LHCN-M2 (cell line): ENCODE measurements at places on chromosomes 6 and 20. TPM values are rescaled to one million over a fixed set of nuclear protein-coding genes. Genes with fewer than 3 reads are reported as not detected.

CD40 gene
- 1.2 and 2.6 TPM in 2 replicates for total RNA-seq

DNA sequence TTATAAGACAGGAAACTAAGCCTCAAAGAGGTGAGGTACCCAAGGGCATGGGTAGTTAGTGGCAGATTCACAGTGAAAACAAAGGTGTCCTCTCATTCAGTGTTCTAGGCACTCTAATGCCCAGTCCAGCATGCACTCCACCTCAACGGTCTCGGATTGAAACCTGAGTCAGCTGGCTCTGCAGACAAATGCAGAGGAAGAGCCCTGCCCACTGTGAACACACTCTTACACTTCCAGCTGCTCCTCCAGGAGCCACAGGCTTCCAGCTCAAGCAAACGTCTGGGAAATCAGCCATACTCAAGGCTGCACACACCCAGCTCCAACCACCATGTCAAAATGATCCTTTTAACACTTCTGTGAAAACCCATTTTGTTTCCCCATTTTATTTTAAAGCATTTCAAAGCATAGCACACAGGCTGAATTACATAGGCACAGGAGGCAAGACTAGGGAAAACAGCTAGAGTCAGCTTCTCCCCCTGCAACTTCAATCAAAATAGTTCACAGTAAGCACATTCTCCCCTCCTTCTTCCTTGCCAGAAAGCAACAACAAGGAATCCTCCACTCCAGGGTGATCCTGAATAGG lies 3.0 kb upstream of the IL17A start:
- DNase-seq, result peak; percentile 24

DNA sequence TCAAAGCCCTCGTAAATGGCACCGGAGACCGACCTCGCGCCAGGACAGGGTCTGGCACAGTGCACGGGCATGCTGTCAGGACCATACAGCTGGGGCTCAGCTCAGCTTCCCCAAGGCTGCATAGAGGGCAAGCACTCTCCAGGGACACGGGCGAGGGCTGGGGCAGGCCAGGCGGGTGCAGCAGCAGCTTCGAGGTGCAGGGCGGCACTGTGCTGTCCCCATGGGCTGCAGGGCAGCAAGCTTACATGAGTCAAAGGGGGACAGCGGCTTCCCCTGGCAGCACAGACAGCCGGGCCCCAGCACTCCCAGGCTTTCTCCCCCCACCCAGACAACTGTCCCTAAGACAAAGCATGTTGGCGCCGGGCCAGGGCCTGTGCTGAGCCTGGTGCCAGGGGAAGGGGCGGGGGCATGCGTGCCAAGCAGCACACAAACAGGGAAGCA lies 25.7 kb downstream of the PSMG4 start:
- DNase-seq, result no peak

DNA sequence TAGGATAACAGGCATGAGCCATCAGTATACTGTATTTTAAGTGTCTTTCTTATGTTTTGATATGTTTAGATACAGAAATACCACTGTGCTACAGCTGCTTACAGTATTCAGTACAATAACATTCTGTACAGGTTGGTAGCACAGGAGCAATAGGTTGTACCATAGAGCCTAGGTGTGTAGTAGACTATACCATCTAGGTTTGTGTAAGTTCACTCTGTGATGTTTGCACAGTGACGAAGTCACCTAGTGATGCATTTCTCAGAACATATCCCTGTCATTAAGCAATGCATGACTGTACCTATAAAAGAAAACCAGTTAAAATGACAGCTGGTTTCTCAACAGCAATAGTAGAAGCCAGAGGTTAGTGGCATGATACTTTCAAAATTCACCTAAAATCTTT lies 3.0 kb upstream of the ZBTB24 start:
- peak; percentile 19 for DNase-seq

SCUBE3 gene
- total RNA-seq, result 0.06 TPM in 2 replicates

- no peak for DNase-seq
Observed at GRCh38 chr6:92723390-92723931, 695.9 kb downstream of the EPHA7 start.

MTRF1L gene
- 21.1 and 24.1 TPM in 2 replicates for total RNA-seq

- DNase-seq, result peak; percentile 24
Observed at GRCh38 chr20:37518606-37519507, 2.2 kb upstream of the NNAT start.

BTNL2 gene
- total RNA-seq, result not detected in 2 replicates

DNA sequence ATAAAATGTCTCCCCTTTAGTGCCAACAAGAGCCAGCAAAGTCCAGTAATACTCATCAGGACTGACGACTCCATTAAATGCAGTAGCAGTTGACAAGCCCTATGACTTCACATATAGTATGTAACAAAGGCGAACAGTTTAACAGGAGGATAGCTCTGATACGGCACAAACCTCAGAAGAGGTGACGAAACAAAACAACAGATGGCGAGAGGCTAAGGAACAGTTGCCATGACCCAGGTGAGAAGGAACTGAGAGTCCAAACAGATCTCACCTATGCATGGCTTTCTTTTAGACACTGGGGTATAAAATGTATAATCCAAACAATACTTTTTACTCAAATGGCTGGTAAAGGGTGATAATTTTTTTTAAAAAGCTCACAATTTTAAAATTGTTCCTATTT lies 37.1 kb downstream of the SYNE1 start:
- no peak for DNase-seq

DNA sequence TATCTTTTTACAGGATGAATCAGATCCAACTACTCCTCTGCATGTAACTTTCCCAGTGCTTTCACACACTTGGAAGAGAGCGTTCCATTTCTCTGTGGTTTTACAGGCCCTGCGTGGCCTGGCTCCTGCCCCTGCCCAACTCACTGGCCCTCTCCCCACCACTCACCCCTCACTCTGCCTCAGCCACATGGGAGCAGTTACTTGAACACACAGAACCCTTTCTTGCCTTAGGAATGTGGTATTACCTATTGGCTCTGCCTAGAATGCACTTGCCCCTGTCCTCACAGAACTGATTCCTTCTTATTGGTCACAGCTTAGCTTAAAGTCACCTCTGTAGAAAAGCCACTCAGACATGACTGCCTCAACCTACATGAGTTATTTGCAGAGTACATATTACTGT lies 108.4 kb downstream of the CRYBG1 start:
- DNase-seq, result no peak

COL9A1 gene
- not detected in 2 replicates for total RNA-seq

- peak; percentile 36 for DNase-seq
Observed at GRCh38 chr6:122730775-122731386, 48.6 kb upstream of the FABP7 start.

DNA sequence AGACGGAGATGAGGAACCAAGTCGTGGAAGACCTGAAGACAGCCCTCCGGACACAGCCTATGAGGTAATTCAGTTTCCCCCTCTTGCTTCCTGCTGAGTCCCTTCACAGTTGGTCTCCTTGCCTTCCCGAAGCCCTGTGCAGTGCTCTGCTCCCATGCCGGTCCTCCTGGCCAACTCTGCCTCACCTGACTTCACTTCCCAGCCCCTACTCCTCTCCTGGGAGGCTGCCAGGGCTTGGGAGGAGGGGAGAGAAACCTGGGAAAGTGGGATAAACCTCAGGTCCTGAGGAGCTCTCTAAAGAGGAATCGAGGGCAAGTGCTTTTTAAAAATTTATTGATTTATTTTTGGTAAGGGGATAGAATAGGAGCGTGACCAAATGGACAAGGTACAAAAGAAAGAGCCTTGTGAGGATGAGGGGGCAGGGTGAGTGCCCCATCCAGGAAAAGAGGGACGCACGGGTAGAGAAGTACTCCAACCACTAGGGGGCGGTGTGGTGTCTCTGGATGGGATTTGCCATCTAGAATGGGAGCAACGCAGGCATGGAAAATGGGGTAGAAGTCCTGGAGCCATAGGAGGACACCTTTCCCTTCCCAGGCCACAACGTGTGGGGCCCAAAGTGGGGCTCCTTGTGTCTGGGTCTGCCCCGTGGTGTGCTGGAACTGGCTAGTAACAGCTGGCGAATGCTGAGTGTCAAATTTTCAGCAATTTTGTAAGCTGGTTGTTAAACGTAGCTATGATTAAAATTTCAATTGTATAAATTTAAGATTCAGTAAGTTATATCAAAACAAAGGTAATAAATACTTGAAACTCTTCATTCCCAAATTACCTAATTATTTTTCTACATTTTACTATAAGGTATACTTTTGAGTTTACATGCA lies 69.0 kb downstream of the MOCS1 start:
- DNase-seq, result peak; percentile 75

GRCh38 chr6:56483929-56484328 lies 158.8 kb downstream of the DST start:
- peak; percentile 4 for DNase-seq

- DNase-seq, result no peak
Observed at GRCh38 chr6:12078014-12078413, 65.9 kb downstream of the HIVEP1 start.

DNA sequence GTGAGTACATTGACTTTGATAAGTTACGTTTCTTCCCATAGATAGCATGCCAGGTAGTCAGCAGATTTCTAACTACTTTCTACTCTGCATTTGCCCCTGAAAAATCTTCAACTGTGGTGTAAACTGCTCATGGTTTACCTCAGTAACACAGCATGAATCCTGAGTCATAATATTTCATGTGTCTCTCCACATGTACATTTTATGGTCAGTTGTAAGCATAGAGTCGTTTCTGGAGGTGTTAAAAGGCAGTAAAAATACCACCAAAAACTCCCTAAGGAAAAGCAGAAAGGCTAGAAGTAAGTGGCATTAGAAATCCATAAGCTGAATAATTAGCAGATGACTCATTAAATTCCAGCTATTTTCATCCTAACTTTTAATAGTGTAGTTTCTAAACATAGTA lies 4.1 kb upstream of the GPR63 start:
- no peak for DNase-seq
